ENCODE measurements at places on chromosomes 16 and 17.

DNA sequence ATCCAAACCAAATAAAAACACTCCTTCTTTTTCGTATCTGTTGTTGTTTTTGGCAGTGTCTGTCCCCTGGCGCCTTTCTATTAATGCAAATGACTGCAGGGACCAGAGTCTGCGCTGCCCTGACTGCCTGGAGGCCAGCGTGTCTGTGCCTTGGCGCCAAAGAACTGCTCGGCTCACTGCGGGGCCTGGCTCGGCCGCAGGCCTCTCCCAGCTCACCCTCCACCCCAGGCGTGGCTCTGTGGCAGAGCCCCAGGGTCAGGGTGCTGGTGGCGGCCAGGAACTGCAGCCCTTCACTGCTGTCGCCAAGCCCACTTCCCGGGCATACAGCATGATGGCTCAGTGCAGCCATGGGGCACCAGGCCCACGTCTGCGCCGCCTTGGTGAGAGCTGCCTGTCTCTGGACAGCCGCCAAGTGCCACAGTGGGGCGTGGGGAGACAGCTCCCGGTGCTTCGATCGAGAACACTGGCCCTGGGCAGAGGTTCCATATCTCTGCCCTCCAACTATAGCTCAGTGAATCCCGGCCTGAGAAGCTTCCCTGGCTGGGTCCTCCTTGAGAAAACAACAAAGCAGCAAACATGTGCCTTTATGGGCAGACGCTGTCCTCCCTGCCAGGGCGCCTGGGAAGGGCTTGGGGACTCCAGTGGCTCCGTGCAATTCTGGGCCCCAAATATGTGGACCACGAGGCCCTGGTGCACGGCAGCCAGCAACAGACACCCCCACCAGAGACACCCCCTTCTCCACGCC lies 11.1 kb downstream of the CANT1 start:
- DNase-seq, result no peak

GRCh38 chr17:68296217-68297191 lies 5.2 kb downstream of the ARSG start:
- no peak for DNase-seq

DNA sequence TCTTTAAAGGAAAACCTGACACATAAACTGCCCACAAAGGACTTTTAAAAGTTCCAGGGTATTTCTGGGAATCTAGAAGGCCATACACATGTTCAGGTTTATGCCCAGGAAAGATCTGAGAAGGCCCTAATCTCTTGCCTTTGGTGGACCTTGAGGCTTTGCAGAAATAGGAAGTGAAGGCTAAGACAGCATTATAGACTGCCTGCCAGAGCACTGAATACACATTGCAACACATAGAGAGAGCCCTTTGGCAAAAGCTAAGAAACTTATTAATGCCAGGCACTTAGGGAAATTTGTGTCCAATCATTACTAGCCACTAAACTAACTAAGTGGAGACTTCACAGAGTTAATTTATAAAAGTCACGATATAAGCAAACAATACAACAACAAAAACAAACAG lies 70.4 kb downstream of the MMD start:
- DNase-seq, result no peak

DNA sequence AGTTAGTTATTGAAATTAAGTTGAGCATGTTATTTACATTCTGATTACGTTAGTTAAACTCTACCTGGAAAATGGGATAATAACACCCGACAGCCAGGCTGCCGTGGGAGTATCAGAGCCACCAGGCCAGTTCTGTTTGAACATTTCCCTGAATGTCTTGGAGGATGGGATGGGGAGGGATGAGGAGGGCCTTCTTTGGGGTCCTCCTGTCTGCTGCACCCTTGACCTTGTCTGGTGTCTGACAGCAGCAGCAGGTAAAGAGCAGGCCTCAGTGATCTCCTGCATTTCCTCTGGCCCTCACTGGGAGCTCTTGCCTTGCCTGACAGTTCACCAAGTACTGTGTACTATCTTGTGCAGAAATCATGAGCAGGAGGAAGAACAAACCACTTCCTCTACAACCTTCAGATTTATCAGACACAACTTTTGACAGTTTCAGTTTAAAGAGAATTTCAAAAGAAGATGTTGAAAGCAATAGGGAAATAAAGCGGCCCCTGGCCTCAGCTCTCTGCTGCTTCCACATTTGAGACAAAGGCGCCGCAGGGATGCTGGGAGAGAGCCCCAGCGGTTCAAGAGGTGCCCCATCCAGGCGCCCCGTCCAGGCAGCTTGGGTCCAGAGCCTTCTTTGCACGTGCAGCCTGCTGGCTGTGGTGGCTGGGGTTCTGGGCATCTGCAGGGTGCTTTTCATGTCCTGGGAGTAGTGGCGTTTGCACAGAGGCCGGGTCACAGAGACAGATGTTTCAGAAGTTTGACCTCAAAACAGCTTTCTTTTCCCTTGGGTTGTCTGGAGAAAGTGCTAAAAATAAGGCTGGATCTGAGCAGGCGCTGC lies 25.3 kb downstream of the CMIP start:
- peak; percentile 47 for DNase-seq

Data from brain pericyte (primary cell).